ENCODE measurements at places on chromosomes 16 and 17.

GRCh38 chr17:29649359-29649758 lies 26.6 kb upstream of the CORO6 start:
- no peak for DNase-seq

DNA sequence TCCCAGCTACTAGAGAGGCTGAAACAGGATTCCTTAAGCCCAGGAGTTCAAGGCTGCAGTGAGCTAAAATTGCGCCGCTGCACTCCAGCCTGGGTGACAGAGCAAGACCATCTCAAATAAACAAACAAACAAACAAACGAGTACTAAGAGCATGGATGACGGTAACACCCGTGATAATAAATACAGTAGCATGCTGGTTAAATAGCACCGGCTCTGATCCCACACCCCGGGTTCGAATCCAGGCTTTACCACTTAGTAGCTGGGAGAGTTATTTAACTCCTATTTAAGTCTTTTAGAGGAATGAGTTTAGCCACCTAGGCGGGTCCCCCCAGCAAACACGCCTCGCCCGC lies 301 bp upstream of the METTL22 start:
- DNase-seq = no peak

DNA sequence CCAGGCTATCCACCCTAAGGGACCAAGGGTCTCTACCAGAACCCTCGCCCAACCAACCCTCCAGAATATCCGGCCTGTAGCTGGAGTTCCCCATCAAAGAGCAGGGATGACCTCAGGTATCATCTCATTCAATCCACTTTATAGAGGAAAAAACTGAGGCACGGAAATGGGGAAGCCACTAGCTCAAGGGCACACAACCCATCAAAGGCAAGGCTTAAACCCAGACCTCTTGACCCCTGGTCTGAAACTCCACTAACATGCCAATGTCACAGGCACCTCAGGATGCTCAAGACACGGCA lies 1.6 kb downstream of the TBC1D10B start:
- DNase-seq = no peak

- no peak for DNase-seq
Measured at GRCh38 chr17:79017546-79018369, 6.2 kb upstream of the C1QTNF1 start.

- no peak for DNase-seq
Measured at GRCh38 chr17:60717814-60718213, 40.2 kb downstream of the BCAS3 start.

DNA sequence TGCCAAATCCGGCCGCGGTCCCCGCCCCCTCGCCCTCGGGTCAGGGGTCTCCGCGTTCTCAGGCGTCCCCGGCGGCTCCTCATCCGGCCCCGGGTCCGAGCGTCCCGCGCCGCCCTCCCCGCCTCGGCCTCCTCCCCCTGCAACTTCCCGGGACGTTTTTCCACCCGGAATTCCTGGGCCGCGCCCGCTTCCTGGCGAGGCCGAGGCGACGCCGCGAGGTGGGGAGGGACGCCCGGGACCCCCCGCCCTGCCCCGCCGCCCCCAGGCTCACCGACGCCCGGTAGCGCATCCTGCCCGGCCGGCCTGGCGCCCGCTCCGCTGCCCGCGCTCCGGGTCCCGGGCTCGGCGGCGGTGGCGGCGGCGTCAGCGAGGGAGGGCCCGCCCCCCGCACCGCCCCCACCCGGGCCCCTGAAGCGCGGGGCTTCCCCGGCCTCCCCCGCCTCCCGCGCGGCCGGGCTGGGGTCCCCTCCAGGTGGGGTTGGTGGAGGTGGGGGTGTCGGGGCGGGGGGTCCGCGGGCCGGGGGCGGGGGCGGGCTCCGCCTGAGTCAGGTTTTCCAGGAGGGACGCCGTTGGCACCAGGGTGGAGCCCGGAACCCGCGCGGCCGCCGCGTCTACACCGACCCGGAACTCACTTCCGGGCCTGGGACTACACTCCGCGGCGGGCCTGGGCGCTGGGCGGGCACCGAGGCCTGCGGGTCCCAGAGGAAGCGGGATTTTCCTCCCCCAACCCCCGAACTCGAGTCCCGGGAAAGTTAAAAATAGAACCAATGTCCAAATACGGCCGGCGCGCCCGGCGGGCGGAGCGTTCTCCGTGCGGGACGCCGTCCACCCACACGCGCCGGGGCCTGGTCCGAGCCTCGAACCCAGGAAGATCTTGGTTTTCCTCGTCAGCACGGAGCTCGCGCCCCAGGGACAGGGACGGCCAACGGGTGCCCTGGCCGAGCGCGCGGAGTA lies 6.8 kb downstream of the MYO1C start:
- peak; percentile 47 for DNase-seq

- DNase-seq = no peak
Measured at GRCh38 chr16:48158296-48158695, 2.5 kb upstream of the ABCC12 start.

- no peak for DNase-seq
Measured at GRCh38 chr17:29115435-29115834, 64.8 kb downstream of the MYO18A start.

DNA sequence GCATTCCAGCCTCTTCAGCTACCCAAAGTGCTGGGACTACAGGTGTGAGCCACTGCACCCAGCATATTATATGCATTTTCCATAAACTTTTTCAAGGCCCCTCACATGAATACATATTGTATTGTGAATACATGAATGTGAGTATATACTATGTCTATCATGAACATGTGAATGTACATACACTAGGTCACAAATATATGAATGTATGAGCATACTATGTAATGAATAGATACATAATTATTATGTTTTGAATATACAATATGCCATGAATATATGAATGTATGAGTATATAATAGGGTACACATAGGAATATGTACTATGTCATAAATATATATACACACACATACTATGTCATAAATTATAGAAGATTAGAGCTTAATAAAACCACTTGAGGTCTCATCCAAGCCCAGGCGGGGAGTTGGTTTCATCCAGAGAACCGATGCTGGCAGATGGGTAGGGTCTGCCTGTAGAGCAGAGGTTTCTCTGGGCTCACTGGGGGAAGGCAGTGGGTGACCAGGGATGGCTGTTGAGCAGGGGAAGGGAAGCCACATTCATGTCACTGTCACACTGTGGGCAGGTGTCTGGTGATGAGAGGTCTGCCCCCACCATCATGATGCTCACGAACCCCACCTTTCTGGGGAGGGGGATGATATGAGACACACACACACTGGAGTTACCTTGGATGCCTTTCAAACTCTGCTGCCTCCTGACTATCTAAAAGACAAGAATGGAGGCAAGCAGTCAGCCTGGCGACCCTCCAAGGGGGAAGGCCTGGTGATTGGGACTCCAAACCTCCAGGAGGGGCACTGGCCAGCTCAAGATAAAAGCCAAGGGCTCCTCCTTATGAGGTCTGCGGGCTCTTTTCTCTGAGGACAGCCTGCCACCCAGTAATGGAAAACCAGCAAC lies 7.3 kb downstream of the C16orf95 start:
- no peak for DNase-seq

- DNase-seq = no peak
Measured at GRCh38 chr16:620700-621525, 9.9 kb upstream of the WFIKKN1 start.

DNA sequence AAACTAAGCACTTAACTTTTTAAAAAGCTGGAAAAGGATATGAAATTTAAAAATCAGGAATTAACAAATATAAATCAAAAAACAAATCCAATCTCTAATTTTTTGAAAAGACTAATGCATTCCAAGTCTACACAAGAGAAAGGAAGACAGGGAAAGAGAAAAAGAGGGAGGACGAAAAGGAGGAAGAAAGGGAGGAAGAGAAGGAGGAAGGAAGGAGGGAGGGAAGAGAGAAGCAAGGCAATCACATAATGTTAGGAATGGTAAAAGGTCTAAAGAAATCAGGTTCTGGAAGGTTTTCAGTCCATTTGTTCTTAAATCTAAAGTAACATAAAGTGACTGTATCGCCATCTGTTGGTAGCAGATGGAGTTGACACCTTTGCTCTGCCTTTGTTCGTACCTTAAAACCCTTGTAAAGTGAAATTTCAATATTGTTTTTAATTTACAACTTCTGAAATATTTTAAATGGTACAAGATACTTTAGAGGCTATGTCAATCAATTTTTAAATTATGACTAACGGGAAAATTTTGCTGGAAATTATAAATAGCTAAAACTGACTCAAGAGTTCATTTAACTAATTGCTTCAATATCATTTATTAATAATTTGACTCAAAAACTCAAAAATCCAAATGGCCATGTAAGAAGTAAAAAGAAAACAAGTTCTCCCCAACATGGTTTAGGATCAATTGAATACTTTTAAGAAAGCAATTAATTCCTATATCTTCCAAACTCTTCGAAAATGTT lies 20.4 kb upstream of the CDYL2 start:
- no peak for DNase-seq

DNA sequence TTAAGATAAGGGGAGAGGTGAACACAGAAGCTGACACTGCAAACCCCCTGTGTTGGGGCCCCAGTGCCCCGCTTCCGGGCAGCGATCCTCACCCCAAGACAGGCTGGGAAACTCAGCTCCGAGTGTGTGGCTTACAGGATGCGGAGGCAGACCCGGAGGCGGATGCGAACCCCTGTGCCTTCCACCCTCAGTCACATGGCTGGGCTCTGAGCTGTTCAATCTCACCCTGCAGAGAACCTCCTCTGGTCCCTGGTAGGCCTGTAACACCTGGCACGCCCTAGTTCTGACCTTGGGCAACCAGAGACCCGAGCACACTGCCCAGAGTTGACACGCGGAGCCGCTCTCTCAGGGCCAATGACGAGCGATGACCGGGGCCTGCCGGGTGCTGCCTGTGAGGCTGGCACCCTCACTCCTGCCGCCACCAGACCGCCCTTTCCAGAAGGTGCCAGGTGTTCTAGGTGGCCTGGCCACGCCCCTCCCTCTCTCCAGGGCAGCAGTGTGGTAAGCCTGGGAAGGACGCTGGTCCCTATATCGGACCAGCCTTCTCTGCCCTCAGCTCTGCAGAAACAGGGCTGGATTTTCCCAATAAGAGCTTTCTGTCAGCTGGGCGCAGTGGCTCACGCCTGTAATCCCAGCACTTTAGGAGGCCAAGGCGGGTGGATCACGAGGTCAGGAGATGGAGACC lies 23.3 kb downstream of the MEAK7 start:
- no peak for DNase-seq

DNA sequence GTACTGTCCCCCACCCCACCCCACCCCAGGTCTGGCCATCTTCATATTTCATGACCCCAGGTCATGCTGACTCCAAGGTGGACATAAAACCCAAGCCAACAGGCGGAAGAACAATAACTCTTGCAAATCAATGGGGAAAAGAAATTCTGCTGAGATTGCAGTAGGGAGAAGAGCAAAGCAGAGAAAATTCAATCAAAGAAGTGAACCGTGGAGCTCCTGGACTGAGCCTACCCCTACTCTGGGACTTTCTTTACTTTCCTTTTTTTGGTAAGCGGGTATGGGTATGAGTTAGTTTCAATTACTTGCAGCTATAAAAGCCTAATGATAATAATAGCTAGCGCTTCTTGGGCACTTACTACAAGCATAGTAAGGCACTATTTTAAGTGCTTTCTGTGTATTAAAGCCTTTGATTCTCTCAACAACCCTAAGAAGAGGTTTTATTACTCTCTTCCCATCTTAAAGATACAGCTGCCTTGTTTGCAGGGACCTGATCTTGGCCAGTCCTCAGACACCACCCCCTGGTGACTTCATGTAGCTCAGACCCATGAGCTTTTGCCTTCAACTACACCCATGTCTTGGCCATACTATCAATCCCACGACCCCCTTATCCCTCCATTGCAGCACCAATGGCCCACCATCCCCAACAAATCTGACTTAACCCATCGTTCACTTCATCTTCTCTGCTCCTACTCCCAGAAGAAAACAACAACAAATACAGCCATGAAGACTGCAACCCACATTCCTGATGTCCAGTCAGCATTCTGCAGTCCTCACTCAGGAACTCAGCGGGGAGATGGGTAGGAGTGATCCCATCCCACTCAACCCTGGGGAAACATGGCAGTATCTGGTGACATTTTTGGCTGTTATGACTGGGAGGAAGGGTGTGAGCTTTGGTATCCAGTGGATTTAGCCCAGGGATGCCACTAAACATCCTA lies 4.4 kb downstream of the GGA2 start:
- DNase-seq = no peak

- DNase-seq = no peak
Measured at GRCh38 chr17:73240561-73240960, 21.1 kb downstream of the CPSF4L start.

DNA sequence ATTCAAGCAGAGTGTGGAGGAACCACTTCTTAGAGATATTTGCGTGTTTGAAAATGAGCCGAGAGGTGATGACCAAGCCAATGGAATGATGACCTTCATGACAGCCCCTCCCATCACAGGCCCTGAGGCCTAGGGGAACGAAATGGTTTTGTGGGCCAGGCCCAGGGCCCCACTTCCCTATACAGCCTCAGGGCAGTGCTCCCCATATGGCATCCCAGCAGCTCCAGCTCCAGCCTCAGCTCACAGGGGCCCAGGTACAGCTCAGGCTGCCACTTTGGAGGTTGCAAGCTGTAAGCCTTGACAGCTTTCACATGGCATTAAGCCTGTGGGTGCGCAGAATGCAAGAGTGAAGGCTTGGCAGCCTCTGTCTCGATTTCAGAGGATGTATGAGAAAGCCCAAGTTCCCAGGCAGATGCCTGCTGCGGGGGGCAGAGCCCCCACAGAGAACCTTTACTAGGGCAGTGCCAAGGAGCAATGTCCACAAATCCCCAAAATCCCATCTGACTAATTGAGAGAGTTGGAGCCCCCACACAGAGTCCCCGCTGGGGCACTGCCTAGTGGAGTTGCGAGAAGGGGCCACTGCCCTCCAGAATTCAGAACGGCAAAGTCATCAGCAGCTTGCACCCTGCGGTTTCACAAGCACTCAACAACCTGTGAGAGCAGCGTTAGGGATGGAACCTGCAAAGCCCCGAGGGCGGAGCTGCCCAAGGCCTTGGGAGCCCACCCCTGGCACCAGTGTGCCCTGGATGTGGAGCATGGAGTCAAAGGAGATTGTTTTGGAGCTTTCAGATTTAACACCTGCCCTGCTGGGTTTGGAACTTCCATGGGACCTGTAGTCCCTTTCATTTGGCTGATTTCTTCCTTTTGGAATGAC lies 21.2 kb downstream of the CHMP6 start:
- DNase-seq = no peak

GRCh38 chr16:4232541-4233386 lies 9.1 kb downstream of the SRL start:
- no peak for DNase-seq

DNA sequence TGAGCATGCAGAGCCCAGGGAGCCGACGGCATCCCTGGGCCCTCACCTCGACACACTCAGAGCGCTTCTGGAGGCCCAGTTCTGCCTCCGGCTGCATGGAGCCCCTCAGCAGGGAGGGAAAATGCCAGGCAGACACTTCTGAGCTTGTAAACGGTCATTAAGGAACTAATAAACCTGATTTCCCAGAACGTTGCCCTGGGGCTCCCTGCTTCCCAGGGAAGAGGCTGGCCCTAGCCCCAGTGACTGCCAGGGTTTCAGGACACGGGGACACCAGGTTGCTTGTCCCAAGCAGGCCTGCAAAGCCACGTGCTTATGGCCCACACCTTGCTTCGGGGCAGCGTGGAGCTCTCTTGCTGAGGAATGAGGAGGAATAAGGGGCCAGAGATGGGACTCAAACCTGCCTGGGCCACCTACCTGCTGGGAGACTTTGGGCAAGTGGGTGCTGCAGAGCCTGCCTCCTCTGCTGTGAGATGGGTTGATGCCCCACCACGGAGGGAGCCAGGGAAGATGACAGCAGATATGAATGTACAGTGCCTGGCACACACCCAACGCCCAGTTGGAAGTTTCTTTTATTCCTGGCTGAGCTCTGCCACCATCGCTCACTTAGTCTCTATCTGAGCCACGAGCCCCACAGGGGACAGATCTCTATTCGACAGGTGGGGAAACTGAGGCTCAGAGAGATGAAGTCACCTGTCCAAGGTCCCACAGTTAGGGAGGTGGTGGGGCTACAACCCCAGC lies 5.4 kb downstream of the RHBDF2 start:
- DNase-seq = no peak
